Peyer's patch (tissue), 4 donors: ENCODE measurements at places on chromosomes 11 and 22. TPM values are rescaled to one million over a fixed set of nuclear protein-coding genes. Genes with fewer than 3 reads are reported as not detected.
A peak's percentile ranks its signal among the peaks of the same experiment; 100 is the strongest.

Gene OR2AG1
- not detected for total RNA-seq

DNA sequence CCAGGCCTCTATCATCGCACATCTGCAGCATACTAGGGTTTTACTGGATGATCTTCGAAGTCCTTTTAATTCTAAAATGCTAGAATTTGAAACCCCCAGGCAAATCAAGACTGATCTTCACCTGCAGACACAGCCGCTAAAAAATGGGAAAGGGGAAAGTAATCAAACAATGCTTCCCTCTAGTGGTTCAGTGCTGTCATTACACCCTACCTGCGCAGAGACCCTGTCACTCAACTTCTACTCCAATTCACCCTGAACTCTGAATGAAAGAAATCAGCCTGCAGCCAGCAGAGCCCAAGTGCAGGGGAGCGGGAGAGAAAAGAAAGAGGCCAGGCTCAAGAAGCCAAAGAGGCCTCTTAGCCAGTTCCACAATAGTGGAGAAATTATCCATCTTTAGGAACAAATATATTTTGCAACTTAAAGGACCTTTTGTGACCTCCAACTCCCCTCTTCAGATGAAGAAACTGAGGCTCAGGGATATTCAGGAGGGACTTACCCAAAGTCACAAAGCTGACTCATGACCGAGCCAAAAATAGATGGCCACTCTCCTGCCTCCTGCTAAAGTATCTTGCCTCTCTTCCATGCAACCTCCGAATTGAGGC is 33.0 kb downstream of the SERGEF start:
- DNase-seq = no peak

Gene TSGA10IP
- not detected for total RNA-seq

GRCh38 chr11:26708736-26709456 is 13.0 kb downstream of the SLC5A12 start:
- no peak for DNase-seq

GRCh38 chr11:78717041-78717440 is 142.4 kb upstream of the NARS2 start:
- no peak for DNase-seq

DNA sequence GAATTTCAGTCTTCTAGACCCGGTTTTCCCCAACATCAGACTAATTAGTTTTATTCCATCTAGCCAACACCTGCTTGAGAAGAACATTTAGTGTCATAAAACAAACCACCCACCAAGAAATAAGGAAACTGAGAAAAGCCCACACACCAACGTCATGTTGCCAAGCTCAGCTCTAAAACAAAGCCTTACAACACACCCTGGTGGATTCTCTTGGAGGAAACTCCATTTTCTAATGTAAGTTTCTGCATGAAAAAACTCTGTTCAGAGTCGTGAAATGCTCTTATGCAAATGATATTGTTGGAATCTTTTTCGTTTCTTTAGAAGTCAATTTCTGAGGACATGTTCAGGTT is 105.0 kb upstream of the RAG2 start:
- DNase-seq = no peak

- no peak for DNase-seq
These were observed 274.8 kb downstream of the SOX6 start for GRCh38 chr11:16081382-16082094.

DNA sequence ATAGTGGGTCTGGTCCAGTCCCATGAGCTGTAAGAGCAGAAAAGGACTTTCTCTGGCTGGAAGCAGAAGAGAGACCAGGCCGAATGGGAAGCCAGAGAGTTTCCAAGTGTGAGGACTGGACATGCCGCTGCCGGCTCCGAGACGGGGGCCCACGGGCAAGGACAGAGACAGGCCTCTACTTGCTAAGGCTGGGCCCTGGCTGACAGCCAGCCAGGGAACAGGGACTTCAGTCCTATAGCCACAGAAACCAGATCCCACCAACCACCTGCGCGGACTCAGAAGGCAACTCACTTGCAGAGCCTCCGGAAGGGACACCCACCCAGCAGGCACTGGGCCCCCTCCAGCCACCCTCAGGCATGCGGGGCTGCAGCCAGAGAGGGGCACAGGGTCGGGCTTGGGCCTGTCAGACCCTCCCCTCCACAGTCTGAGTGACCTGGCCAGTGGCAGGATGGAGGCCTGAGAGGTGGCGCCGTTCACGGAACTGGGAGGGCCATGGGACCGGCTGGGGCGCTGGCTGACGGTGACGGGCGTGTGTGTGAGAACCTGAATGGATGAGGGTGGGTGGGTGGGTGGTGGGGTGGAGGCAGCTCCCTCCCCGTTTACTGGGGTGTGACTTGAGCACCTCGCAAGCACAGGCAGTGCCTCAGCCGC is 47.8 kb upstream of the A4GALT start:
- no peak for DNase-seq

DNA sequence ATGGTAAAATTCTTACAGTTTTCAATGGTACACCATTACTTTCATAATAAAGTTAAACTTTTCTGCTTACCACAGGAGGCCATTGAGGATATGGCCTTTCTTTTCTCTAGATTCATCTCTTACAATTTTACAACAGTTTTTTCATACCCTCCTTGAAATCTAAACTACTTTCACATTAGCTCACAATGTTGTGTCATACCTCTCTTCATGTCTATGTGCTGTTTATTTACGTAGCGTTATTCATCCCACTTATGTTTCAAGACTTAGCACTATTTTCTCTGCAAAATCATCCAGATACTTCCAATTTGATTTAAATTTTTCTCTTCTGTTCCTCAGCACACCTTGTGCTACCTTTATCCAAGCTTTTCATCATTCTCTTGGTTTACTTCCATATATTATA is 123.3 kb downstream of the METTL15 start:
- DNase-seq = no peak

DNA sequence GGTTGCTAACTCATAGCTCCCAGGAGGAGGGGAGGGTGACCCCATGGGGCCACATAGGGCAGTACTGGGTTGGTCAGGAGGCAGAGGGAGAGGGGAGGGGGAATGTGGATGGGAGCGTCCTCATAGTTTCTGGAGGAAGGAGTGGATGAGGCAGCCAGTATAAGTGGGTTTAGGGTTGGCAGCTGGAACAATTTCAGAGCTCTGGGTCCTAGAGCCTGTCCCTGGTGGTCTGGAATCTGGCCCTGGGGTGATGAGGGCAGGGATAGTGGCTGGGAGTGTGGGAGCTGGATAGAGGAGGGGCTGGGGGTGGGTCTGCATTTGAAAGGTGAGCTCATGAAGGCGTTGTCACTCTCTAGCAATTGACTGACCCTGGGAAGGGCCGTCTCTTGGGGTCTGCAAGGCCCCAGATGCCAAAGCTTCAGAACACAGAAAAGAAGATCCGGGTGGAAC is 5.3 kb upstream of the MRGPRG start:
- DNase-seq = no peak

- DNase-seq = peak; percentile 94
These were observed 50.3 kb downstream of the TEAD1 start for GRCh38 chr11:12724301-12725054.

Gene KCTD21
- 21.5 TPM for total RNA-seq

- no peak for DNase-seq
These were observed 70.7 kb downstream of the PARVB start for GRCh38 chr22:44094751-44095302.

DNA sequence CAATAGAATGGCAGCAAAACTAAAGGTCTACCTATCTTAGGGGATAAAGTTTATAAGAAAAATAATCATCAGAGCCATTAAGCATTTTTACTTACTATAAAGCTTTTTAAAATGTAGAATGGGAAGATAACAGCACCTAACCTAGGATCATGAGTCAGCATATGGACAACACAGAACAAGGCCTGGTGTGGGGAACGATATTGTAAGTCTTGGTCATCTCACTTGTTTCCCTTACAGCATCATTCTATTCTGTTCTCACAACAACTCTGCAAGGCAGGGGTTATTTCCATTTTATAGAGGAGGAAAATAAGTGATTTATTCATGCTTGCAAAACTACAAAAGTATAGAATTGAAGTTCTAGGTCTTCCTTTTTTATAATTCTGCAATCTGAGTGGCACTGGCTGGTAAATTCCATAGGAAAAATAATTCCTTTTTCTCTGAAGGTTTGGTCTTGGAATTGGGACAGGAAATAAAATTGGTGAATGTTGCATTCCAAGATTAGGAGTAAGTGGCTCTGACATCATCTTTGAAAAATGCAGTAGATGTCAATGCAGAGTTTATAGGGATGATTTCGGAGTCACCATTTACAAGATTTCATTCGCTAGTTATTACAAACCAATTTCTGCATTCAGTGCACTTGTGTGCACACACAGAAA is 423.0 kb downstream of the DYNC2H1 start:
- DNase-seq = no peak

DNA sequence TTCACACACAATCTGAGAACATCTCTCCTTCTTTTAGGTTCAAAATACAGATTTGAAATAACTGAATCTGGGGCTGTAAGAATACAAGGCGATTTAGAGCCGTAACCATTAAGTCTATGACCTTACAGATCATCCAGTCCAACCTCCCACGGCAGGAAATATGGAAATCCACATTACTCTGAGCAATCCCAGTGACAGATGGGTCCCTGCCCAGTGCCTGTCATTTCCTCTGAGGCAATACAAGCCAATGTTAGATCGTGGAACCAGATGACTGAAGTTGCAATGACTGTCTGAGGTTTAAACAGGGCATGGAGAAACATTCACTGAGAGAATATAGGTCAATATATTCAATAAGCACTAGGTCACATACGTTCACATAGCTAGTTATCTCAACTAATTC is 77.4 kb upstream of the OR5AK2 start:
- no peak for DNase-seq

Gene HBG1
- total RNA-seq = not detected

DNA sequence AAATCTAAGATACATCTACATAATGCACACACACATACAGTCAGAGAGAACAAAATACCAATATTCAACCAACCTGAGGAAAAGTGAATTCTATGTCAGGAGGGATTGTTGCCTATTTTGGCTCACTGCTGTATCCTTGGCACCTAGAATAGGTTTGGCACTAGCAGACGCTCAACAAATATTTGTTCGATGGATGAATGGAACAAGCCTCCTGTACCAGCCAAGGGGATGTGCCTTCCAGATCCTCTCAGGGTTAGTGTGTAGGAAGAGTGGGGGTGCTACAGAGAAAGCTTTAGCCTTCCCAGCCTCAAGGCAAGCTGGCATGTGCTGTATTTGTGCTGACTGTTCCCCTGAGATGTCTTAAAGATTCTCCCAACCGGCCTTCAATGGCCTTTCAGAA is 23.3 kb upstream of the POU2AF1 start:
- DNase-seq = no peak

DNA sequence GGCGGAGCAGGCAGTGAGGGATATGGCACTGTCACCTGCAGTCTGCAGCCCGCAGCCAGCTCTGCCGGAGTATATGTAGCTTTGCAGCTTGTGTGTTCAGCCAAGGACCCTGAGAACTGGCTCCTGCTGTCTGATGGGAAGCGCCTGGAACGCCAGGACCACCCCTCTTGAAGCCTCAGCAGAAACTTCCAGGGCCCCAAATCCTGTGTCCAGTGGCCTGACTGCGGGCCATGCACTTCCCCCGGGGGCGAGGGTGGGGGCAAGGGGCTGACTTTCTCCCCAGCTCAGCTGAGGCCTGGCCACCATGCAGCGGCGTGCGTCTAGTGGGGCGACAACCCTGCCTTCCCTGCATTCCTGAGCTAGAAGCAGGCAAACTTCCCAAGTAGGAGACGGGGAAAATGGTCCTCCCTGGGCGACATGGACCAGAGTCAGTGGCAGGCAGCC is 32.3 kb downstream of the PISD start:
- peak; percentile 51 for DNase-seq
